ENCODE measurements at places on chromosomes 5 and 9. TPM values are rescaled to one million over a fixed set of nuclear protein-coding genes. Genes with fewer than 3 reads are reported as not detected.

Gene ARL14EPL
- total RNA-seq: not detected

Gene PTGDS
- total RNA-seq: 21.9 TPM

Gene TSSK1B
- not detected for total RNA-seq

Gene LCP2
- 12.4 TPM for total RNA-seq

DNA sequence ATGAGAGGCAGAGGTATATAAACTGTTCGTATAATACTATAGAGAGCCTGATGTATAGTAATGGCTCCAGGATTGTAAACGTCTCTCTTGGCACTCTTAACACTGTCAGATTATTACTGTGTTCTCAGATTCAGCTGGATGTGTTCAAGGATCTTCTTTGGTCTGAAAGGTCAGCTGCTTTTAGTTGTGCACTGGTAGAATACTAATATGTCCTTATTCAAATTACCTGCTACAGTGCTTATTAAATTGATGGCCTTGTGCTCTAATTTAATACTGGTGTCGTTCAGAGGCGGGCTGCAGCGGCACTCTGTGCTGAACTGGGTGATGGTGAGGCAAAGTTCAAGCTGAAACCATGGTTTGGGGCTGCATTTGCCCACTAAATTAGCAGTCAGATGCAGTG lies 216.7 kb upstream of the ARRDC3 start:
- no peaks in the 10 kb centered on the region for H3K4me1 ChIP-seq
- no peak overlapping the region for H3K27ac ChIP-seq
- DNase-seq: no peak
- no peaks in the 10 kb centered on the region for H3K27me3 ChIP-seq
- no peaks in the 10 kb centered on the region for H3K36me3 ChIP-seq
